Glomerular endothelial cell (primary cell): ENCODE measurements at places on chromosomes 11 and 22. TPM values are rescaled to one million over a fixed set of nuclear protein-coding genes. Genes with fewer than 3 reads are reported as not detected.
A peak's percentile ranks its signal among the peaks of the same experiment; 100 is the strongest.

The TSKU gene
- total RNA-seq = 34.9 and 39.0 TPM in 2 replicates

The MAPK8IP2 gene
- 0.29 and 0.58 TPM in 2 replicates for total RNA-seq

The SMIM35 gene
- 0.12 TPM in 1 of 2 replicates, not detected in the other for total RNA-seq

The KIAA1671 gene
- 60.3 and 91.0 TPM in 2 replicates for total RNA-seq

GRCh38 chr11:102760344-102761035 is 19.9 kb downstream of the MMP10 start:
- peak; percentile 97 for DNase-seq

- DNase-seq = peak; percentile 88
Measured at GRCh38 chr11:96162816-96163499, 180.0 kb downstream of the MAML2 start.

- no peak for DNase-seq
Measured at GRCh38 chr11:44199816-44200215, 104.3 kb downstream of the EXT2 start.

DNA sequence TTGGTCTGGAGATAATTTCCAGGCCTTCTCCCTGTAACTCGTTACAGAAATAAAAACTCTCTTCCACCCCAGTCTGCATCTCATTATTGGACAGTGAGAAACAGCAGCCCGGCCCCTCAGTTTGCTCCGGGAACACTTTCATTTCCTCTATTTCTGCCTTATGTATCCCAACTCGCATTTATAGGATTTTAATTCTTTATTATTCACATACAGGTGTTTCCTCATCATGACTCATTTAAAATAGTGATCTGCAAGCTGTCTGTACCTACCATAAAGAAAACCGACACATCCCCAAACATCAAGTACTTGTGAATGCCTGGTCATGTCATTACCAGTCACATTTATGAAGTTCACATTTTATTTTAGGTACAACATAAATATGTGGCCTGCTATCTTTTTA is 42.8 kb downstream of the PIWIL3 start:
- DNase-seq = no peak

- DNase-seq = no peak
Measured at GRCh38 chr22:37926771-37927636, 20.9 kb downstream of the MICALL1 start.
